Left renal pelvis (tissue), 4 donors: ENCODE measurements at places on chromosomes 16 and 17. TPM values are rescaled to one million over a fixed set of nuclear protein-coding genes. Genes with fewer than 3 reads are reported as not detected.

The FSCN2 gene
- 1.7 TPM for polyA plus RNA-seq

The CPHXL2 gene
- polyA plus RNA-seq, result 0.19 TPM

The HSDL1 gene
- polyA plus RNA-seq, result 46.2 TPM

The CCL7 gene
- not detected for polyA plus RNA-seq

DNA sequence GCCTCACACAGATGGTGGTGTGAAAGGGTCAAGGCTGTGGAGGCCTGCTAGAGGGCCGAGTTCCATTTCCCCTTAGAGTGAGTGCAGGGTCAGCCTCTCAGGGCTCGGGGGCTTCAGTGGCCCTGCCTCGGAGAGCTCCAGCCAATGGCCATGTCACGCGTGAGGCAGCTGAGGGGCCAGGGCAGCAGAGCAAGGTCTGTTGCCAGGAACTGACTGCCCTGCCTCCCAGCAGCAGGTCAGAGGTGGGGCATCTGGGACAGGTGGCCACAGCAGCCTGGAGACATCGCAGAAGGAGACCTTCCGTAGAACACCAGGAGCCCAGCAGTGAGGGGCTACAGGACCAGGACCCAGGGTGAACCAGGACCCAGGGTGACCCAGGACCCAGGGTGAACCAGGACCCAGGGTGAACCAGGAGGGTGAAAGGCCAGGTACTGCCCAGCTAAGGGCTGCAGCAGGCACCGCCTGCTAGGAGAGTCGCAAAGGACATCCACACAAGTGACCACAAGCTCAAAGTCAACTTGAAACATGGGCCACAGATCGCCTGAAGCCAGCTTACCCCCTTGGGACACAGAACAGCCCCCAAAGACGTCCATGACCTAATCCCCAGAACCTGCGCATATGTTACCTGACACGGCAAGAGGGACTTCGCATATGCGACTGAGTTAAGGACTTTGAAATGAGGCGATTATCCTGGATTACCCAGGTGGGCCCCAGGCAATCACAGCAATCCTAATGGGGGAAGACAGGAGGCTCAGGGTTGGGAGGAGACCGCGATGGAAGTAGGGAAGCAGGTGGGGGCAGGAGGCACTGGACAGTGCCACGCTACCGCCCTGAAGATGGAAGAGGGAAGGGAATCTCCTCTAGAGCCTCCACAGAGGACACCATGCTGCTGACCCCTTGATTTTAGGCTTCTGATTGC lies 4.8 kb upstream of the MEAK7 start:
- no peak for DNase-seq

GRCh38 chr16:63185235-63185780 lies 1149.1 kb upstream of the CDH8 start:
- DNase-seq, result no peak

DNA sequence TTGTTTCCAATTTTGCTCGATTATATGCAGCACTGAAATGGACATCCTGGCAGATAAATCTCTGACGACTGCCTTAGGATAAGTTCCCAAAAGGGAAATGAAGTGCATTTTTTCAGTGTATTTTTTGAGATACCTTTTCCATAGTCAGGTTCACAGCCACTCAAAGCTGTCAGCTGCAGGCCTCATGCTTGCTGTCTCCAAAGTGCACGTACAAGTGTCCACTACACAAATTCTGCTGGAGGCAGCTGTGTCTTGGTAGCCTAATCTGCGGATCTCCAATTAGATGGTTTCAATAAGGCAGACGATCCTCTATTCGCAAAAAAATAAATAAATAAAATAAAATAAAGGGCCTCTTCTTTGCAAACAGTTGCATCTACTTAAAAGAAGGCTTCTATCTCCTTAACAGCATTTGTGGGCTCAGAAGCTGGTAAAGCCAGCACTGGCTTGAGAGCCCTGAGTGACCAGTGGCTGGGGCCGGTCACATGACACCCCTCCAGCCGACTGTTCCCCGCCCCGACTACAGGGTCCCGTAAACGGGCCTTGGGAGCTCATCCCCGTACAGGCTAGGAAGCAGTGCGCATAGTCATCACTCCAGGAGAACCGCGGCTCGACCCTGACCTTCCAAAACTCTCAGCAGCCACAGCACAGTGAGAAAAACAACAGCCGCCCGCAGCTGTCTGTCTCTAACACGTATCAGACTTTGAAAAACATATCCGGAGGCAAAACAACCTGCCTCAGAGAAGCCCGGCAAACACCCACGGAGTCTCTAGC lies 18.8 kb downstream of the RPH3AL start:
- no peak for DNase-seq

GRCh38 chr16:19005561-19006445 lies 22.1 kb downstream of the TMC7 start:
- DNase-seq, result no peak

GRCh38 chr16:9946022-9946720 lies 236.1 kb downstream of the GRIN2A start:
- no peak for DNase-seq

DNA sequence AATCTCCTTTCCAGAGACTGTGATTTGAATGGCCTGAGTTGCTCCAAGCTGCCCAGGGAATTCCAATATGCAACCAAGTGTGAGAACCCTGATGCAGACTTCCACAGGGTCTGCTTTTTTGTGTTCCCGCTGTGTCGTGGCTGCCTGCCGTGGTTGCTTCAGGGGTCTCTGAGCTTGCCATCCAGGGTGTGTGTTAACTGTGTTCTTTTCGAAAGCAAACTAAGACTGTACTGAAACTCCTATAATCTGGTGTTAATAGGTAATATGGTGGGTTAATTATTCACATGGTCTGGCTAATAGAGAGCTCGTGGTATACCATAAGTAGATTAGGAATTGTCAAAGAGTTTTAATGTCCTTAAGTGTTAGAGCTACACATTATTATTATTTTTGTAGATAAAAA lies 20.7 kb downstream of the UBN1 start:
- no peak for DNase-seq

DNA sequence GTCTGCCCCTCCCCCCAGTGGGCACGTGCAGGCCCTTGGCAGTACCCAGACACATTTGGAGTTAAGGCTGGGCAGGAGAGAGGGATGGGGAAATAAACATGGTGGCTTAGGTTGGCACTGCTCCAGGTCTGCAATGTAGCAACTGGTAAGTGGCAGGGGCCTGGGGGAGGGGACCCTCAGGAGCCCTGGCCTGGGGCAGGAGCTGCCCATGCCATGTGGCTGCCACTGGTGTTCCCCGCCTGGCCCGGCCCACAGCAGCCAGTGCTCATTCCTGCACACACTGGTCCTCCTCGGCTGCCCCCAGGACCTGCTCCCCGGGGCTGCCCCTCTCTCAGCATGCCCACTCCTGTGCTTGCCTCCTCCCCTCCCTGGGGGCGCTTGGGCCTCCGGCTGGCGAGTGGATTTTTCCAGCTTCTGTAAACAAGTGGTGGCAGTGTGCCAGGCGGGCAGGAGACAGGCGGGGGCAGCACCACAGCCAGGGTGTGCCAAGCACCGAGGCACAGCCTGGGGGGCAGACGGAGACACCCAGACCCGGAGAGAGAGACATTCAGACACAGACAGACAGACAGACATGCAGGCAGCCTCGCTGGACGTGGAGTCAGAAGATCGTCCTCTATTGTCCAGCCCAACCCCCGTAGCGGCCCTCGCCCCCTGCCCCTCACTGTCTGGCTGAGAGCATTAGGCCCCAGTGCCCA lies 9.4 kb downstream of the THRA start:
- DNase-seq, result no peak

DNA sequence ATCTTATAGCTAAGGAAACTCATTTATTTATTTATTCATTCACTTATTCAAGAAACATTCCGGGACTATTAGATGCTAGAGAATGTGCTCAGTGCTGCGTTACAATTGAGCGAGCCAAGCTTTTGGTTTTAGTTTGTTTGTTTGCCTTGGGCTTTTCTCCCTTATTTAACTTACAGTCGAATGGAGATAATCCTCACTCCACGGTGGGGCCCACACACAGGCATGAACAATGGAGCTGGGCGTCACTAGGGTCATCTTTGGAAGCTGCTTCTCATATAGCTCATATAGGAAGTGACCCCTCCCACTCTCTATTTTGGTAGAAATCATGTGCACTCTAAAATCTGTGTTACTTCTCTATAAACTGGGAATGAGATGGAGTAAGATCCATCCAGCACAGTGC lies 210.0 kb downstream of the TMEM114 start:
- no peak for DNase-seq

GRCh38 chr16:49454426-49455180 lies 81.0 kb downstream of the C16orf78 start:
- no peak for DNase-seq

DNA sequence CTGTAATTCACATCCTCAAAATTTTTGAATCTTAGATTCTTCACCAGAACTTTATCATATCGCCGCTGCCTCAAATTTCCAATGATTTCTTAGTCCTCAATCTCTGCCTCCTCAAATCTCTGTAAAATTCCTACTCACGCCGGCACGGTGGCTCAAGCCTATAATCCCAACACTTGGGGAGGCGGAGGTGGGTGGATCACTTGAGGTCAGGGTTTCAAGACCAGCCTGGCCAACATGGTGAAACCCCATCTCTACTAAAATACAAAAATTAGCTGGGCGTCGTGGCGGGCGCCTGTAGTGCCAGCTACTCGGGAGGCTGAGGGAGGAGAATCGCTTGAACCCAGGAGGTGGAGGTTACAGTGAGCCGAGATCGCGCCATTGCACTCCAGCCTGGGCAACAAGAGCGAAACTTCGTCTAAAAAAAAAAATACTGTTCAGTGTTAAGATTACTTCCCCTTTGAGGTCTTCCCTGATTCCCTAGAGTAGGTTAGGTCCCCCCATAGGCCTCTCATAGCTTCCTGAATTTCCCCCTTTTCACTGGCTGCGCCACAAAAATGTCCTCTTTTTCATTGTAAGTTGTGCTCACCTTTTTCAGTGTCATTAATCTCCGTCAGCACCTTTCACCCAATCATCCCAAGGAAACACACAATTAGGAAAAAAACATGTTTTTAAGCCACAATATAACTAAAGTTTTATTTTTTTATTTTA lies 919 bp upstream of the CBX1 start:
- no peak for DNase-seq

DNA sequence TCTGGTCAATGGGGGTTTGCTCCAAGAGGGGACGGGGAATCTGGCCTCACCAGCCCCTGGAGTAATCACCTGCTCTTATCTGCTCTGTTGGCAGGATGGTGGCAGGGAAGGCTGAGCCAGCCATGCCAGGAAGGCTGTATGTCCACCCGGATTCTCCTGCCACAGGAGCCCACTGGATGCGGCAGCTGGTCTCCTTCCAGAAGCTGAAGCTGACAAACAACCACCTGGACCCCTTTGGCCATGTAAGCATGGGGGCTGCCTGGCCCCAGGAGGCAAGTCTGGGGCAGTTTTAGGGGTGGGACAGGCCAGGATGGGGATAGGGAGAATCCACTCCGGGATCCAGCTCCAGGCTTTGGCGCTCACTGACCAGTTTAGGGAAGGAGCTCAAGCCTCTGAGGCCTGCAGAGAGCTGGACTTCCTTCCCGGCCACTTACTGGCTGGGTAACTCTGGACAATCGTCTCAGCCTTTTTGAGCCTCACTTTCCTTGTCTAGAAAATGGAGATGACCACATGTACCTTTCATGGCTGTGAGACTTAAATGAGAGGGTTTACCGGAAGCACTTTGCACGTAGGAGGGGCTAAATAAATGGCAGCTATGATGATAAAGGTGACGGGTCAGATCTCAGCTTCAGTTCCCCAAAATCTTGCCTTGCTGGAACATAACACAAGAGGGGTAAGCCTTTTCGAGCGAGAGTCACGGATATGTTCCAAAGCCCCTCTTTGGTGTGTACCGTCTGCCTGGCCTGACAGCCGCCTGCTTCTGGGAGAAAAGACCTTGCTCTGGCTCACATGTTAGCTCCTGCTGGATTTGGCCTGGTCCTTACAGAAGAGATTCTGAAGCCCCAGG lies 15.4 kb downstream of the TBX4 start:
- DNase-seq, result no peak

- DNase-seq, result no peak
Measured at GRCh38 chr16:1610899-1611632, 806 bp downstream of the IFT140 start.

- no peak for DNase-seq
Measured at GRCh38 chr16:15037003-15037402, 18.9 kb downstream of the NTAN1 start.

DNA sequence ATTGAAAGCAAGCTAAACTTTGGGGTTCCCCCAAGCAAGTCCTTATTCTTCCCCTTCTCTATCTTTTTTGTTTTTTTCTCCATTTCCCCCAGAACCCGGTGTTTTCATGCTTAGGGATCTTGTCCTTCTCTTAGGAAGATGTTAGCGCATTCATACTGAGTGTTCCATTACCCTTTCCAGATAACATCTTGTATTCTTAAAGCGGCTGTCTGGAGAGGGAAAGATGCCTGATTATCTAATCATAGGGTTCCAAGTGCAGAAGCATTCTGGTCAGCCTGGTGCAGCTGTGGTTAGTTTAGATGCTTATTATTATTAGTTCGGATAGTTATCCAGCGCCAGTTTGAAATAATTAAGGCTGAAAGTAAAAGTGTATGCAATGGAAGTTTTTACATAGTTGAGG lies 2.0 kb downstream of the TOM1L1 start:
- no peak for DNase-seq

DNA sequence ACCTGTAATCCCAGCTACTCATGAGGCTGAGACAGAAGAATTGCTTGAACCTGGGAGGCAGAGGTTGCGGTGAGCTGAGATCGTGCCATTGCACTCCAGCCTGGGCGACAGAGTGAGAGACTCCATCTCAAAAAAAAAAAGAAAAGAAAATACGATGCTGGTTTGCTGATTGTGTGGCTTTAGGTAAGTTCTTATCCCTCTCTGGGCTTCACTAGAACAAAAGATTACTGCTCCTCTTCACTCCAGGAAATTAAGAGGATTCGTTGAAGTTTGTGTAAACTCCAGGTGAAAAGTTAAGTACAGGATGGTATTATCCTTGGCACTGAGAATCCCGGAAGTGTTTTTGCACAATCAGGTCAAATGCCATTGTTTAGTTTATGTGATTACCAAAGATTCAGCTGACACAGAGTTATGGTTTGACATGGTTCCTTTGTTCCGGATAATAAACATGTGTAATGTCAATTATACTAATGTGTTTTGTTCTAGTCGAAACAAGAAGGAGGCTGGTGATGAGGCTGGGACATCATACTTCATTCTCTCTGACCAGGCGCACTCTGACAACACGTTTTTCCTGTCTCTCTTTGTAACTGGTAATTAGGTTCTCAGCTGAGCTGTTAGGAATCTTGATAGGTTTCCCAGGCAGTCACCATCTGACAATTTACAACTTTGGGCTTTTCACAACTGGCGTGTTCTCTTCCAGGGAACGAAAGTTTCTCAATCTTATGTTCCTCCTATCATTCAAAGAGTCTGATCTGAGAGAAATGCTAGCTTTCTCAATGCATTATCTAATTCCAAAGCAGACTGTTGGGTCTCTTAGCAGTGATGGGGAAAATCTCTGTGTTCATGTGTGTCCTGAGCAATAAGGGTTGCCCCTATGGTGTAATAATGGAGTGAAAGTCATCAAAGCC lies 10.8 kb upstream of the TAOK1 start:
- DNase-seq, result no peak

GRCh38 chr17:45227926-45228762 lies 6.5 kb downstream of the FMNL1 start:
- no peak for DNase-seq

DNA sequence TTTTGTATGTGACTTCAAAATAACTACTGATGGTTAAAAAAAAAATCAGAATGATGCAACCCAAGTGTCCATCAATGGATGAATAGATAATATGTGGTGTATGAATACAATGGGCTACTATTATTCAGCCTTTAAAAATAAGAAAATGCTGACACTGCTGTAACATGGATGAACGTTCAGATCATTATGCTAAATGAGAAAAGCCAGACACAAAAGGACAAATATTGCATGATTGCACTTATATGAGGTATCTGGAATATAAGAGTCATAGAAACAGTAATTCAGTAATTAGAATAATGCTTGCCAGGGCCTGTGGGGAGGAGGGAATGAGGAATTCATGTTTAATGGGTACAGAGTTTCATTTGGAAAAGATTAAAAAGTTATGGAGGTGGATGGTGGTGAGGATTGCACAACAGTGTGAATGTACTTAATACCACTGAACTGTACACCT lies 25.4 kb downstream of the TENT4B start:
- no peak for DNase-seq
